ENCODE measurements at places on chromosomes 12 and 14.

- no peak for DNase-seq
These were observed 76.9 kb downstream of the BMP4 start for GRCh38 chr14:53879747-53880146.

- no peak for DNase-seq
These were observed 60.5 kb downstream of the CRADD start for GRCh38 chr12:93737457-93738198.

DNA sequence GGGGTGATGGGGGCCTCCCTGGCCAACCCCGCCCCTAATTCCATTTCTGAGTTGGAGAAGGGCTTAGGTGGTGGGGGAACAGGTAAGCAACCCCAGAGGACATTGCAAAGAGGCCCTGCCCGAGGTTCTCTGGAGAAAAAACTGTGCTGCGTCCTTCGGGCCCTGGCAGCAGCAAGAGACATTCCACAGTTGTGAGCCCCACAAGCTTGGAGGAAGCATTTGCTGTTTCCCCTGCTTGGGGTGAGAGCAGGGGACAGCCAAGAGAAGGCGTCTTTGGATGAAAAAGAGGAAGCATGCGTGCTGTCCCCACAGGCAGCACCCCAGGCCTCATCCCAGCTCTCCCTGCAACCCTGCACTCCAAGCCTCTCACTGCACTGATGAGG, 1.3 kb downstream of the BDKRB2 start:
- no peak for DNase-seq

DNA sequence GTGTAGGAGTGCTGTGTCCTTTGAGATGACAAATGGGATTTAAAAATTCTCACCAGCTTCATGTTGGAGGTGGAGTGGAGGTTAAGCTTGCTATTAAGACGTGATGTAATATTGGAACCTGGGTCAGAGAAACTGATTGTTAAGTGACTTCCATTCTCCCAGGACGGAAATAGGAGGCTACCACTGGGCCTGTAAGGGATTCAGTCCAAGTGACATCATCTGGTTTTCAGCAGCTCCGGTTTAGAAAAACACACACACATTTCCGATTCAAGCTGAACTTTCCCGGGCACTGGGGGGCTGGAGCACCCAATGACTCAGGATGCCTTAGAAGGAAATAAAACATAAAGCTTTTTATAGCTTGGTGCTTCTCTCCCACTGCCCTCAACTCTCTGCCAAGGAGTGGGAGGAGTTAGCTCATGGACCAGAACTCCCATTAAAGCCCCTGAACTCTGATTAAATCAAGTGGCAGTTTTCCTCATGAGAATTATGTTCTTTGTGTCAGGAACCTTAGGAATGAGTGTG, 12.4 kb downstream of the CALM1 start:
- no peak for DNase-seq

- DNase-seq, result no peak
These were observed 1.2 kb upstream of the NEMF start for GRCh38 chr14:49853572-49854375.

GRCh38 chr14:101977311-101978071, 13.1 kb downstream of the DYNC1H1 start:
- DNase-seq, result no peak

DNA sequence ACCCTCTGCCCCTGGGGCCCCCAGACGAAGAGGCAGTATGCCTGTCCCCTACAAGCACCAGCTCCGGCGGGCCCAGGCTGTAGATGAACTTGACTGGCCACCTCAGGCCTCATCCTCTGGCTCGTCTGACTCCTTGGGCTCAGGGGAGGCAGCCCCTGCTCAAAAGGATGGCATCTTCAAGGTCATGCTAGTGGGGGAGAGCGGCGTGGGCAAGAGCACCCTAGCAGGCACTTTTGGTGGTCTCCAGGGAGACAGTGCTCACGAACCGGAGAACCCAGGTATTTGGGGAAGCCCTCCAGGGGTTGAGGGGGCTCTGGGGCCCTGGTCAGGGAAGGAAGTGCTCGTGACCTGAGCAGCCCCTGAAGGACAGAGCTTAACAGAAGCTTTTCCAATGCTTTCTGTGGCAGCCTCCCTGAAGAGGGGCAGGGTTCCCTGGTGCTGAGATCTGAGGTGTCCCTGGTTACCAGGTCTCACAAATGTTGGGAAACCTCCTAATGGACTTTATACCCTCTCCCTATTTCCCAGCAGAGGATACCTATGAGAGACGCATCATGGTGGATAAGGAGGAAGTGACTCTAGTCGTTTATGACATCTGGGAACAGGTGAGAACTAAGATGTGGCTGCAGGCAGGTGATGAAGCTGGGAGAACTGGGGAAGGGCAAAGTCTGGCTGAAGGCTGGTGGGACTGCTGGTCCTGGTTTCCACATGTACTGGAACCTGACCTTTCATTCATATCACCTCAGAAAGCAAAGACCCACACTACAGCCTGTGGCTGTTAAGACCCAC, 1.9 kb downstream of the REM2 start:
- no peak for DNase-seq

GRCh38 chr14:22554498-22555383, 34.3 kb downstream of the DAD1 start:
- DNase-seq, result no peak

DNA sequence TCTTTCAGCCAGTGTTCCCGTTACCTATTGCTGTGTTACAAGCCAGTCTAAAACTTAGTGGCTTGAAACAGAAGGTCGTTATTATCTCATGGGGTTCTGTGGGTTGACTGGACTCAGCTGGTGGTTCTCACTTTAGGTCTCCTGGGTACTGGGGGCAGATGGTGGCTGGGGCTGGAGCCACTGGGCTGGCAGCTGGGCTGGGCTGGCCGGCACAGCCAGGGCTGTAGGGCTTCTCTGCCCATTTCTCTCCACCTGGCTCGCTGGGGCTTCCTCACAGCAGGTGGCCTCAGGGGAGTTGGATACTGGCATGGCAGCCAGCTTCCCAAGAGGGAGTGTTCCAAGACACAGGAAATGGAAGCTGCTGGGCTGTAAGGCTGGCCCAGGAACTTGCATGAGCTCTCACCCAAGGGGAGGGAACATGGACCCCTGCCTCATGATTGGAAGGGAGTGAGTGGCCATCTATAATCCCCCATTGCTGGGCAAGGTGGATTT, 27.0 kb downstream of the TUNAR start:
- no peak for DNase-seq

DNA sequence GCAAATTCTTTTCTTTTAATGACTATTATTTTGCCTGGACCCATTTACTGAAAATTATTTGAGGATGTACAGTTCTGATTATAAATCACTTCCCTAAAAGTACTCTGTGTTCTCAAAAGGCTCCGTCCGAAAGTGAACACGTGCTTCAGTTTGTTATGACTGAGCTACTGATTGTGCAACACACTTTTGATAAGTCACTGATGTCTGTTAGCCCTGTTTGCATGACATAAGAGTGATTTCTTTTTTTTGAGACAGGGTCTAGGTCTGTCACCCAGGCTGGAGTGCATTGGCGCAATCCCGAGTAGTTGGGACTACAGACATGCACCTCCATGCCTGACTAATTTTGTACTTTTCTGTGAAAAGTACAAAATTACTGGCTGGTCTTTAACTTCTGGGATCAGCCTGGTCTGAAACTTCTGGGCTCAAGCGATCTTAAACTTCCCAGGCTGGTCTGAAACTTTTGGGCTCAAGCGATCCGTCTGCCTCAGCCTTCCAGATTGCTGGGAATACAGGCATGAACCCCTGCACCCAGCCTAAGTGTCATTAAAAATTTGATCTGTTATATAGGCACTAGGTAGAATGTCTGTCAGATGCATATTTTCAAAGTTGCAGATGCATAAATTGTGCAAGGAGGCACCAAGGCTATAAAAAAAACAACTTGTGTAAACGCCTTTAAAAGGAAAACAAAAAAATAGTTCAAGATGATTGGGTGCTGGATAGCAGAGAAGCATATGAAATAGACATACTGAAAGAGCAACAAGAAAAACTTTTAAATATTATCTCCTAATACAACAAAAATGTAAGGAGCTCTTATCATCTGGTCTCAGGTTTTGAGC, 111.5 kb downstream of the SRGAP1 start:
- no peak for DNase-seq

GRCh38 chr14:100658181-100658886, 68.4 kb upstream of the DLK1 start:
- no peak for DNase-seq

- no peak for DNase-seq
These were observed 29.0 kb downstream of the TESC start for GRCh38 chr12:117069926-117070900.

DNA sequence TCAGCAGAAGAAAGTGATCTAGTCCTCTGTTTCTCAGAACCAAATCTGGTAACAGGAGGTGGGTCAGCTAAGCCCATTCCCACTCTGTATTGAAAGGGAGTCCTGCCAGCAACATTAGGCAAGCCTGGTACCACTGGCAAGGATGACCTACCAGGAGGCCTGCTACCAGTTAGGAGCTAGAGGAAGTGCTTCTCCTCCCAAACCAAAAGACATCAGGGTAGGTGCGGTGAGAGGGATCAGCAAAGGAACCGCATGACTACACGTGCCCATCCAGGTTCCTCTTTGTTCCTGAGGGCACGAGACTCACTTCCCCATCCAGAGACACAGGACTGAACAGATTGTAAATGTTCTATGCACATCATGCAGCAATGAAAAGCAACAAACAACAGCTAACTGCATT, 2.8 kb downstream of the KLRC4 start:
- no peak for DNase-seq

DNA sequence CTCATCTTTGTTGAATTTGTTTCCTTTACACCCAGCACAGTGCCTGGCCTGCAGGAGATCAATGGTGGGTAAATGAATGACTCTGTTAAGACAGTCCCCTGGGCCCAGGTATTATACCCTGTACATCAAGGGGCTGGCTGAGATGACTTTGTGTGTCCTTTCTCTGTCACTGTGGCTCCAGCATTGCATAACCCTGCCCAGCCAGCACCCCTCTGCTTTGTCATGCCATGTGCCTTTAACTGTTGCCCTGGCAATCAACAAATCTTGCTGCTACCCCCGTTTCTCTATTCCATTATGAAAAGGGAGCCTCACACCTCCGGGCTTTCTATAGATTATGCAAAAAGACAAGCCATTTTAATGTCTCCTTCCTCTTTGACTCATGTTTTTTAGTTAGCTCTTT, 7.6 kb upstream of the FLVCR2 start:
- DNase-seq, result no peak

DNA sequence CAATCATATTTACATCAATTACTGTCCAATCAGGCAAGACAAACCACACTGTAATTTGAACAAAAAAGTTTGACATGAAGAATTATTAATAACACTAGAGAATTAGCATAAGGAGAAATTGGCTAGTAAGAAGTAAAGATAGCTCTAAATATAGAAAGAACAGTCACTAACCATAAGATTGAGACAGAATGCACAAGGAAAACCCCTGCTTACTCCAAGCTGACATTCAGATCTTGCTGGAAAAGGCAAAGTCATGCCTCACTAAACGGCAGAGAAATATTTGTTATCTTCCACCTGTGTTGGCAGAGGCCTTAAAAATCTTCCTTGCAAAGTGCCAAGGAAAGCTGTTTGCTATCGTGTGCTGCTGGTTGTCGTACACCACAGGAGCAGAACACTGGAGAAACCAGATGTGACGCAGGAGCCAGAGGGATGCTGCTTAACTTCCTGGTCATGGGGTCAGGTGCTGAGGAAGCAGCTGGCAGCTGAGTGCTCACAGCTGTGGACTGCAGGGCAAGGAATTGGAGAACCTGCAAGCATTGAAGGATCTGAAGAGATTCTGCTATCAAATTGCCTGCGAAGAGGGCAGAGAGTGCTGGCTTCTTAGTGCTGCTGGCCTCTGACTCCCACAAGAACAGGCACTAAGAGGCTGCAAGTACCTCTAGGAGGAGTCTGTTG, 1323.3 kb downstream of the LRFN5 start:
- no peak for DNase-seq

GRCh38 chr12:115079760-115080159, 395.8 kb upstream of the TBX3 start:
- no peak for DNase-seq

DNA sequence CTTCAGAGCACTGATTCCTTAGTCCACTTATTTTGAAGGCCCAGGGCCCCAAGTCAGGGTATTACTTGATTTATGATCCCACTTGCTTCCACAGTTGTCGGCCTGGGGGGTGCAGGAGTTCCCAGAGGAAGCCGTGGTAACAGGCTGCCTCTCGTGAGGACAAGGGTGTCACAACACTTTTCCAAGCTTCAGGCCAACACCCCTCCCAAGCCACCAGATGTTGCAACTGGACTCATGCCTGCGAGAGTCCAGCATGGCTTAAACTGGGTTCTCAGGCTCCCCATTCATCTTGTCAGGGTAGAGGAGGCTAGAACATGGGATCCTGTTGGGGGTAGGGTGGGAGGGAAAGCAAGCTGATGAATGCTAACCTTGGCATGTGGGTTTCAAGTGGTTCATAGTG, 56.1 kb downstream of the BMP4 start:
- DNase-seq, result no peak

DNA sequence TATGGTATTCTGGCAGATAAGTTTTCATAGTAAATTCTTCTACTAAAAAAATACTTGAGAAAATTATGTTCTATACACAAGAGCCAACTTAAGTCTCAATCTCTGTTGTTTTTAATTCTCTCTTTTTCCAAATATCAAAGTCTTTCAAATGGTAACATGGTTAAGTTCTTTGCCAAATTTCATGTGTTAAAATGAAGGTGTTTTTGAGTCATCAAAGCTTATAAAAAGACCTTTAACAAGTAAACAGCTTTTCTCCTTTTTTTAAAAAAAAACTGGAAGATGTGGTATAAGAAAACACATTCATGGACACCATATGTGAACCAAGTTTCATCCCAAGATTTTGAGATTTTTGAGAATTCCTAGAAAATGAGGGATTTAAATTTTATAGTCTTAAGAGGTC, 111.3 kb downstream of the FOXG1 start:
- no peak for DNase-seq

DNA sequence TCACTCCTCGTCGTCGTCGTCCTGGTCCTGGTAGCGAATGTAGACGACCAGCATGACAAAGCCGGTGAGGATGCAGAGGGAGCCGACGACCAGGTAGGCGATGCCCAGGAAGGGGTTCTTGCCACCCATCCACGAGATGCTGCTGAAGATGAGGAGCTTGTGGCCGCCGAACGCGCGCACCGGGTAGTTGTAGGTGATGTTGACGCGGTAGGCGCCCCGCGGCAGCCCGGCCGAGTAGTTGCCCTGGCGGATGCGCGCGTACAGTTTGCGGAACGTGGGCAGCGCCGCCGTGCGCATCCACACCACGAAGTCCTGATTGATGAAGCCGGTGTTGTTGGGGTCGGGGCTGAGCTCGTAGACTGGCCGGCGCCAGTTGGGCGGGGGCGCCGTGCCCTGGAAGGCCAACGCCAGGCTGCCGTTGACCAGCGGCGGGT, 1.0 kb downstream of the TMEM30B start:
- DNase-seq, result no peak

DNA sequence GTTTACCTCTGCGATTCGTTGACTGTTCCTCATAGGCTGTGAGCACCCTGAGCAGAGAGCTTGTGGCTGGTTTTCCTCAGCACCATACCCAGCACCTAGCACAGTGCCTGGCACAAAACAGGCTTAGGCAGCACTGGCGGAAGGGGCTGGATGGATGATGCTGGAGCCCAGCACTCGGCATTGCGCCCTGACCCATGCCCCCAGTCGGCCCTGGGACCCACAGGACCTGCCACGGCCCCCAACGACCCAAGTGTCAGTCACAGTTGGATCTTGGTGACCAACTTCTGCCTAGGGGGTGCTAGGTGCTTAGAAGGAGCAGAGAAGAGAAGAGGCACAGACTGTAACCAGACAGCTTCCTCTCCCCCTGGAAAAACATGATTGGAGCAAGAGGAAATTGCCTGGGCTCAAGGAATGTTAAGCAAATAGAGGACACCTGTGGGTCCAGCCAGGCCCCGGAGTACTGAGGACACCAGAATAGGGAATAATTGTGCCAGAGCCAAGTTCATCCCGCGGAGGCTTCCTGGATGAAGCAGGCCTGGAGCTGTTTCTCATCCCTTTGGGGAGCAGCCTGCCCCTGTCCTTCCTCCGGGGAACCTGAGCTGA, 31.5 kb downstream of the DEGS2 start:
- DNase-seq, result no peak

All from D721Med (cell line).